ENCODE measurements at places on chromosomes 1 and 21.
A peak's percentile ranks its signal among the peaks of the same experiment; 100 is the strongest.

- no peak for DNase-seq
Observed at GRCh38 chr1:59733443-59734141, 81.2 kb upstream of the HOOK1 start.

DNA sequence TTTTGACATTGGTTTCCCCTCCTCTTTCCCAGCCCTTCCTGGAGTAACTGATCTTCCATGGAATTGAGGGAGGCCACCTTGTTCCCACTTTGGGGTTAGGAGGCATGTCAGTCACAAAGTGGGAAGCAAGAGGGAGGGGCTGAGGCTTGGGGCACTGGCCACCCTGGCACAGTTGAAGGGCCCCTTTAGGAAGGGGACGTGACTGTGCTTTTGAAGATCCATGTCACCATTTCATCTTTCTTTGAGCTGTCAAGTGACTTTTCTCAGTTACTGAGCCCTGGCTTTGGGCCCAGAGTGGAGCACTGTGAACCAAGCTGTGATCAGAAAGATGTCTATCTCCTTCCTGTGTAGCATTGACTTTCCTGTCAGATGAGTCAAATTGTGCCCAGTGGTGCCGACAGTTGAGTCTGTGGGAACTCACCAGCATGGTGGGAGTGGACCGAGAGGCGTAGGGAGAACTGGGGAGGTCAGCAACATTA, 38.5 kb upstream of the TDRD10 start:
- DNase-seq = no peak

DNA sequence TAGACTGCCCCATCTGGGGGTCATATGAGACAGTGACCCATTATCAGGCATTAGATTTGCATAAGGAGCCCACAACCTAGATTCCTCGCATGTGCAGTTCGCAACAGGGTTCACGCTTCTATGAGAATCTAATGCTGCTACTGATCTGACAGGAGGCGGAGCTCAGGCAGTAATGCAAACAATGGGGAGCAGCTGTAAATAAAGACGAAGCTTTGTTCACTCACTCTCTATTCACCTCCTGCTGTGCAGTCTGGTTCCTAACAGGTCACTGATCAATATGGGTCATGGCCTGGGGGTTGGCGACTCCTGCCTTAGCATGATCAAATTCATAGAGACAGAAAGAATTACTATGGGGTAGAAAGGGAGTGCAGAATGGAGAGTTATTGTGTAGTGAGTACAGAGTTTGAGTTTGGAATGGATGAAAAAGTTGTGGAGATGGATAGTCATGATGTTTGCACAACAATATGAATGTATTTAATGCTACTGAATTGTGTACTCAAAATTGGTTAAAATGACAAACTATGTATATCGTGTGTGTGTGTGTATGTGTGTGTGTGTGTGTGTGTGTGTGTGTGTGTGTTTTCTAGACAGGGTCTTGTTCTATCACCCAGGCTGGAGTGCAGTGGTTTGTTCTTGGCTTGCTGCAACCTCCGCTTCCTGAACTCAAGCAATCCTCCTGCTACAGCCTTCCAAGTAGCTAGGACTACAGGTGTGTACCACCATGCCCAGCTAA, 42.2 kb downstream of the BTF3L4 start:
- DNase-seq = no peak

- DNase-seq = no peak
Observed at GRCh38 chr1:248884632-248885295, 21.3 kb upstream of the PGBD2 start.

DNA sequence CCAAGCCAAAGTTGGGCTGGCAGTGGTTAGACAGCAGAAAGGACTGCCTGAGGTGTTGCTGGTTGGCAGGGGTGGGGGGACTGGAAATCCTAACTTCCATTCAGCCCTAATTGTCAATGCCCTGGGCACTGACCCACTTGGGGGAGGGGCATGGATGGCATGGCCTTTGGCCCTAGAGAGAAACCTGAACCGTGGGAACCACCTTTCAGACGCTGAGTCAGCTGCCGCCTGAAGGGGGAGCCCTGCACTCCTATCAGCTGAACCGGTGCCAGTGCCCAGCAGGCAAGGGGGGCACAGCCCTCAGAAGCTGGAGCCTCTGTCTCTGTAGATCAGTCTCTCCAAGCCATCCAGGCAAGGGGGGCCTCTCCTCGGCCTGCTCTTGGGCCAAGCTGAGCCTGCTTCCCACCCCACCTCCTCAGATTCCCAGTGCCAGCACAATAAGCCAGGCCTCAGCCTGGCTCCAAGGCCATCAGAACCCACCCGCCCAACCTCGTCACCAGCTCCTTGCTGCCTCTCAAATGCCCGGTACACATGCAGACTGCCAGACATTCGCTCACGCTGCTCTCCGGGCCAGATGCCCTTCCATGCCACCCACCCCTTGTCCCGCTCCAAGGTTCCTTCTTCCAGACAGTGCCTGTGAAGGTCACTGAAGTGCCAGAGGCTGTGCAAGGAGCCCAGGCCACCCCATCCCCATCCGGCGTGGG, 11.6 kb downstream of the TINAGL1 start:
- peak; percentile 94 for DNase-seq

DNA sequence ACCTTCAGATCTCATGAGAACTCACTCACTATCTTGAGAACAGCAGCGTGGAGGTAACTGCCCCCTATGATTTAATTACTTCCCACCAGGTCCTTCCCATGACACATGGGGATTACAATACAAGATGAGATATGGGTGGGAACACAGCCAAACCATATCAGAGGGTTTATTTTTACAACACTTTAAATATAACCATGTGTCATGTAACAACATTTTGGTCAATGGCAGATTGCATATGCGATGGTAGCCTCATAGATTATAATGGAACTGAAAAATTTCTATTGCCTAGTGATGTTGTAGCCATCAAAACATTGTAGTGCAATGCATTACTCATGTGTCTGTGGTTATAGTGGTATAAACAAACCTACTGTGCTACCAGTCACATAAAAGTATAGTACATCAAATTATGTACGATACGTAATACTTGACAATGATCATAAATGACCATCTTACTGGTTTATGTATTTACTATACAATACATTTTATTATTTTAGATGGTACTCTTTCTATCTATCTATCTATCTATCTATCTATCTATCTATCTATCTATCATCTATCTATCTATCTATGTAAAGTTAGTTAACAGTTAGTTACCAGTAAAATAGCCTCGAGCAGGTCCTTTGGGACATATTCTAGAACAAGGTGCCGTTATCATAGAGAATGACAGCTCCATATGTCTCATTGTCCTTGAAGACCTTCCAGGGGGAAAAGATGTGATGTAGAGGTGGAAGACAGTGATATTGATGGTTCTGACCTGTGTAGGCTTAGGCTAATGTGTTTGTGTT, 12.6 kb upstream of the S100B start:
- DNase-seq = no peak

All from SK-N-SH (cell line).